ENCODE measurements at places on chromosomes 12 and 14.
A peak's percentile ranks its signal among the peaks of the same experiment; 100 is the strongest.

DNA sequence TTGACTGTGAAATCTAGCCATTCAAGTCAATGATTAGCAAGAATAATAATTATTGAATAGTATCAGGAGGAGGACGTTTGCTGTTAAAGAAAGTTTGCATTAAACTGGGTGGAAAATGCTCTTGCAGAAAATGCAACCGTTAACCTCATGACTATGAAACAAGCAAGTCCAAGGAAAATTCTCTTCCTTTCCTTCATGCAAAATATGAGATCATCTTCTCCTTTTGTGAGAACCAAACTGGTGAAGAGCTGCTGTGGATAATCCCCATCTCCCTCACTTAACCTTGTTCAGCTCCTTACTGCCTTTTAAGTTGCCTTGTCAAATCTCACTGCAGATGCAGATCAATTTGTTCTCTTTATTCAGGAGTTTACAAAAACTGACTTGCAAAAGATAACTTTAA lies 142.5 kb downstream of the BCAT1 start:
- no peak for DNase-seq

DNA sequence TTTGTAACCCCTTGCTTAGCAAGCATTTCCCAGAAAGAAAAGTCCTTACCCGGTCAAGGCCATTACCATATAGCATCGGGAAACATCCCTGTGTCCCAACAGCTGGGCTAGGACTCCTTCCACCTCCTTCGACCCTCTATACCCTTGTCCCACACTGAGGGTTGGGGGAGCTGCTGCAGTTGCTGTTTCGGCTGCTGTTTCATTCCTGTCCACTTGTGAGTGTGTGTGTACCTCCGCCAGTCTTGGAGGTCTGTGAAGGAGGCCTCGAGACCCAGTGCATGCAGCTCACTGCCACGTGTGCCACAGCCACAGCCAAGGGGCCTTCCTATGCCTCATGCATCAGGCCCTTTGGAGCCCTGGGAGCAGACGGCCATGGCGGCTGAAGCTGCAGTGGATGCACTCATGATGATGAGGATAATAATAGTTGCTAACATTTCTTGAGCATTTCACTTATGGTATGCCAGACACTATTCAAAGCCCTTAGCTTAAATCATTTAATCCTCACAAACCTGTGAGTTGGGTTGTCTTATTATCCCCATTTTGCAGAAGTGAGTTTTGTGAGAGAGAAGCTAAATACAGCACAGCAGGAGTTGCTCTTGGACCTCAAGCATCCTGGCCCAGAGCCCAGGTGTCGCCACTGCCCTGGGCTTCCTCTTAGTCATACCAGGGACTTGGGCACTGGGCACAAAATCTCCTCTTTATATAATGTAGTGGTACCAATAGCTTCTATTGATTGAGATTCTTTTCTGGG lies 156.5 kb downstream of the PRKCH start:
- no peak for DNase-seq

DNA sequence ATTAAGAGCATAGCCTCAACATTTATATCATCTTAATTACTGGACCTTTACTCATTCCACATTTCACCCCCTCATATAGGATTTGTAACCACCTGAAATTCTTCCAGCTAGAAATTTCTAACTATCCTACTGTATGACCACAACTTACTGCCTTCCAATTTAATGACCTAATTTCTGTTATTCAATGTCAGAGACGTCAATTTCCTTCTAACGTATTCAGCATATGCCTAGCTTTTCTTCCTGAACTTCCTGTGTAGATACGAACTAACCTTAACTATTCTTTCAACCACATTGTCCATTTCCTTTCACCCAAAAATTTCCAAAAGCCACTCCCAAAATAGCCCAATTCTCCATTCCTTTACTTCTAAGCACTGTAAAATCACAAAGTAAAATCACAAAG lies 108.0 kb downstream of the EEA1 start:
- no peak for DNase-seq

DNA sequence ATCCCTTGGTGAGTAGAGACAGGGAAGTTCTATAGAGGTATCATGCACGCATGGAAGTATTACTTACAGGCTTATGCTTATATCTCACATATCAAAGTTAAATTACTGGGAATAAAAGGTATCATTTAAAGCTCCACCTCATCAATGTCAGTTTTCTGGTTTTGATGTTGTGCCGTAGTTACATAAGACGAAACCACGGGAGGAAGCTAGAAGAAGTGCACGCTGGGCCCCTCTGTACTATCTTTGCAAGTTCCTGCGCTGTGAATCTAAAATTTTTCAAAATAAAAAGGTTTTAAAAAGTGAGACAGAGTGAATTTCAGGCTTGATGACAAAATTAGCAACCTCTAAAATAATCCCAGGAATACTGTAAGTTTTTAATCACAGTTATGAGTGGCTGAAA lies 198.1 kb downstream of the ANO2 start:
- DNase-seq: no peak

GRCh38 chr12:53481939-53482586 lies 17.2 kb downstream of the MAP3K12 start:
- DNase-seq: no peak

- peak; percentile 4 for DNase-seq
These were observed 285.8 kb downstream of the ADGRD1 start for GRCh38 chr12:131239384-131240094.

DNA sequence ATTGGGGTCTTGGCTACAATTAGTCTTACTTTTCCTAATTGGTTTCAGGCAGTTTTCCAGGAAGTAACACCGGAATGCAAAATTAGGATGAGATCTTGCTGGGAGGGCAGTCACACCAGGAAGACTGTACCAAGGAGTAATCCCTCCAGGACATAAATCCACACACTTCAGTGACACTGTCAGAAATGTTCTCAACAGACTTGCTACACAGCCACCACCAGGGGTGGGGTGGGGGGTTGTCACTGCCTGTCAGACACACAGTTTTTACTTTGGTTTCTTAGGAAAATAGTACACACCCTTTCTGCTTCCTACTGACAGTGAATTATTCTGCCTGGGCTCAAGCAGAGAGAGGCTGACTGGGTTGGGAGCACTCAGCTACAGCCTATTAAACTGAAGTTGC lies 102.9 kb upstream of the CCDC196 start:
- DNase-seq: no peak

GRCh38 chr14:65223636-65224035 lies 121.3 kb upstream of the MAX start:
- DNase-seq: no peak

DNA sequence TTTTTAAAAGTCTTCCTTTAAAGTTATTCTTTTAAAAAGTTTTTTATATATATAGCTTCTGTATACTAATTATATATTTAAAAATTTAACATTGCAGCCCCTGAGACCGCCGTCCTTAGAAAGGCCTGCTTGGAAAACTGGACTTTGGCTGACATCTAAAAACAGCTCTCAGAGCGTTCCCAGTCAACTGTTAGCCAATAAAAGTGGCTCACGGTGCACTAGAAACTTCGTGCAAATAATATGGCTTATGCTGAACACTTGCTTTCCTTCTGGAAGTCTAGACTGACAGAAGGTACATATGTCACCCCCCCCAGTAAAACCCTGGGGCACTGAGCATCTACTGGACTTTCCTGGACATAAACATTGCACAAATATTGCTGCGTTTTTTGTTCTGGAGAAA lies 115.0 kb downstream of the KIF21A start:
- no peak for DNase-seq

GRCh38 chr12:64840949-64841717 lies 16.7 kb downstream of the TBC1D30 start:
- no peak for DNase-seq

DNA sequence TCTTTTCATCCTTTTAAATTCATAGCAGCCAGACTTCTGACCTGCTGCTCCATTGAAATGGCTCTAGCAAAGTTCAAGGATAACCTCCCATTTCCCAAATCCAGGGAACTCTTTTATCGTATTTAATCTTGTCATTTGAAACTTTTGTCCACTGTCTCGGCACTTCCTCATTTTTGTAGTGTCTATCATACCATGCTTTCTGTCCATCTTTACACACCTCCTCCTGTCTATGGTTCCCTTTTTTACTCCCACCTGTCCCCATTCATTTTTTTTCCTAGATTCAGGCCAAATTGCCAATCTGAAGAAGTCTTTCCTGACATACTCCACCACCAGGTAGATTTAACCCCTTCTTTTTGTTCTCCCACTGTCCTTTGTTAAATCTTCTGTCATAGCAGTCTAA lies 31.0 kb downstream of the NFYB start:
- DNase-seq: no peak

- DNase-seq: no peak
These were observed 296.4 kb downstream of the DPF3 start for GRCh38 chr14:72597252-72598233.

DNA sequence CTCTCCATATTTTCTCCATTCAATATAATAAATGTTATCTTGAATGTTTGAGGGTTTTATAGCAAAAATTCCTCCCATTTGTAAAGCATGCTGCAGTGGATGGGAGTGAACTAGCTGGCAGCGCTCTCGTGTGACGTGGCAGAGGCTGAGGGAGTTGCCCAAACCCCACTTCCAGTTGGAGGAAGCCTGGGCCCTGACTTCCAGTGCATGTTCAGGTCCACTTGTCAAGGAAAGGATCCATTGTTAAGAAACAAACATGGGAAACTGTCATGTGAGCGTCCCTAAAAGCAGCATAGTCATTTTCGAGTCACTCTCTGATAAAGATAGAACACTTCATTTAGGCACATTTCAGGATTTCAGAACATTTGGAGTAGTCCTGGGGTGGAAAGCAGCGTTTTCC lies 116.6 kb downstream of the SLC25A47 start:
- DNase-seq: no peak

- DNase-seq: no peak
These were observed 96.0 kb downstream of the SRGAP1 start for GRCh38 chr12:63940310-63941005.

GRCh38 chr12:42910656-42911055 lies 321.1 kb upstream of the PRICKLE1 start:
- no peak for DNase-seq

GRCh38 chr14:96614481-96614881 lies 112.3 kb downstream of the PAPOLA start:
- DNase-seq: no peak
